ENCODE measurements at places on chromosomes 1 and 21. TPM values are rescaled to one million over a fixed set of nuclear protein-coding genes. Genes with fewer than 3 reads are reported as not detected.

GRCh38 chr1:59417406-59417805 is 120.5 kb downstream of the FGGY start:
- H3K4me1 ChIP-seq = peaks cover 40% of the 10 kb centered on the region
- no peak for DNase-seq
- H3K4me3 ChIP-seq = no peak overlapping the region
- no peaks in the 10 kb centered on the region for H3K27me3 ChIP-seq
- peaks cover 5% of the 10 kb centered on the region for H3K36me3 ChIP-seq

DNA sequence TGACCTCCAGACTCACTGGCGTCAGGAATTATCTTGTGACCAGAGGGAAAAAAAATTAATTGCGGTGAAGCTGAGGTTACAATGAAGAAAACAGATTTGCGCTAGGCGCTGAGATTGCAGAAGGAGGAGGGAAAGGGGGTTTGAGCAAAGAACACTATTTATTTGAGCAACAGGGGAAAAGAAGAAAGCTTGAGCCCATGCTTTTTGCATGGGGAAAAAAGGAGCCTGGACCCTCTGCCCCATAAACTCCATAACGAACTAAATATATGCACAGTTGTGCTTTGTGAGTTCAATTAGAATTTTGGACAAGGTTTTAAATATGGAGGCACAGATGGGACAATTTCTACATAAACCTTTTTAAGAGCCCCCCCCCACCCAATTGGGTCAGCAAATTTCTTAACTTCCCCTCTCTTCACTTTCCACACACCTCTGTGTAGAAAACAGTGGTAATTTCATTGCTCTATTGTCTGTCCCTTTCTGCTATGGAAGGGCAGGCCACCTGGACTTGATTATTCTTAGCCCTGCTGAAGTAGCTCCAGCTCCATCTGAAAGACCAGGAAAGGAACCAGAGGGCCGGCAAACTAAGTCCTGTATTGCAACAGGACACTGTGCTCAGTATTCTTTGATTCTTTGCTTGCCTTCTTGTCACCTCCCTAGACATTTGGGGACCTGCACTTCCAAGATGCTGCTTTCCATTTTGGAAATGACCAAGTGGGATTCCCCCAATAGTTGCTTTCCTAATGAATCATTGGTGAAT is 862 bp upstream of the ID3 start:
- no peaks in the 10 kb centered on the region for H3K27me3 ChIP-seq
- peaks cover 9% of the 10 kb centered on the region for H3K36me3 ChIP-seq
- H3K4me1 ChIP-seq = peaks cover 76% of the 10 kb centered on the region
- H3K27ac ChIP-seq = peak overlapping the region; percentile 100

GRCh38 chr1:107450899-107451664 is 310.2 kb downstream of the NTNG1 start:
- H3K4me3 ChIP-seq = no peak overlapping the region
- H3K36me3 ChIP-seq = no peaks in the 10 kb centered on the region
- H3K27me3 ChIP-seq = no peaks in the 10 kb centered on the region
- peaks cover 5% of the 10 kb centered on the region for H3K4me1 ChIP-seq
- DNase-seq = no peak

GRCh38 chr1:78652019-78652560 is 2.5 kb downstream of the IFI44 start:
- peaks cover 13% of the 10 kb centered on the region for H3K27me3 ChIP-seq
- peaks cover 40% of the 10 kb centered on the region for H3K36me3 ChIP-seq
- H3K4me3 ChIP-seq = peak overlapping the region; percentile 67
- no peak for DNase-seq

- H3K27ac ChIP-seq = peak overlapping the region; percentile 98
- H3K4me3 ChIP-seq = peak overlapping the region; percentile 80
- H3K27me3 ChIP-seq = no peaks in the 10 kb centered on the region
- DNase-seq = no peak
- H3K36me3 ChIP-seq = no peaks in the 10 kb centered on the region
Observed at GRCh38 chr1:61081686-61082310, 563 bp upstream of the NFIA start.

DNA sequence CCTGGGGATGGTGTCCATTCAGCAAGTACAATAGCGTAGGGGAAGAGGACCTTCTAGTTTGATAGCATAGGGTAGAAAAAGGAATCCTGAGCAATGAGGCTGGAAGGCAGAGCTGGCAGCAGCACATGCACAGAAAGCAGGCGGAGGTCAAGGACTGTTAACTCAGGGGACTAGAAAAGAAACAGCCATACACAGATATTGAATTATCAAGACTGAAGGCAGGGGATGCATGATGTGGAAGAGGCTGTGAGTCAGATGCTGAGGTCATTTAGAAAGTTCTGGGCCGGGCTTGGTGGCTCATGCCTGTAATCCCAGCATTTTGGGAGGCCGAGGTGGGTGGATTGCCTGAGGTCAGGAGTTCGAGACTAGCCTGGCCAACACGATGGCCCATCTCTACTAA is 65.6 kb downstream of the OPTC start:
- no peak overlapping the region for H3K27ac ChIP-seq
- peaks cover 46% of the 10 kb centered on the region for H3K4me1 ChIP-seq
- no peaks in the 10 kb centered on the region for H3K36me3 ChIP-seq
- H3K27me3 ChIP-seq = no peaks in the 10 kb centered on the region
- DNase-seq = no peak

DNA sequence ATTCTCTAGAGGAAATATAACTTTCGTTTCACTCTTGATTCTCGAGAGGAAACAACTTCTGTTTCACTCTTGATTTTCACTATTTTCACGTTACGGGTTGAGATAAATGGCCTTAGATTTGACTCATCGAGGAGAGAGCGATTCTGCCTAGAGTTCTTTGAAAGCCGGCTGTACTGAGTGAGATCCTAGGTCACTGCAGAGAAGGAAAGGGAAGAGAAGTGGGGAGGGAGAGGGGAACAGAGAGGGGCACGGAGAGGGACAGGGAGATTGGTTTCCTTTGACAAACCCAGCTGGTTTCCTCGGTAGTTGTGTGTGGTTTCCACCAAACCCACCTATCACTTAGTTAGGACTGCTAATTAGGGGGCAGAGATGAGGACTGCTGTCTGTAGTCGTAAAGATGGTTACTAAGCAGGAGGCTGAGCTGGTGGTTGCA is 21.6 kb upstream of the GPR137B start:
- H3K27ac ChIP-seq = no peak overlapping the region
- DNase-seq = no peak
- peaks cover 8% of the 10 kb centered on the region for H3K4me1 ChIP-seq
- no peaks in the 10 kb centered on the region for H3K36me3 ChIP-seq

DNA sequence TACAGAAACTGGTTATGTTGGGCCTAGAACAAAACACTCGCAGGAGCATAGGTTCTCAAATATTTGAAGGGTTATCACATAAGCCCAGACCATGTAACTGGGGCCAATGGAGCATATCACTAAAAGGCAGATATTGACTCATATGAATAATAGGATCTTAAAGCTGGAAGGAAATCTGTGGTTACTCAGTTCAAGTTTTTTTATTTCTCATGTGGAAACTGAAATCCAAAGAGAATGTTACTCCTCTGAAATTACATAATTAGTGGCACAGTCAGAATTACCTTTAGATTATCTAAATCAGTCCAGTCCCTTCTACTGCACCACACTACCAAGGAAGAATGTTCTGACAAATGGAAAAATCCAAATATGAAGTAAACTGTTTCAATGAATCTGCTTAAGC is 12.0 kb downstream of the SLAMF8 start:
- peaks cover 1% of the 10 kb centered on the region for H3K27me3 ChIP-seq
- H3K36me3 ChIP-seq = peaks cover 2% of the 10 kb centered on the region
- no peak for DNase-seq
- no peak overlapping the region for H3K27ac ChIP-seq
- no peak overlapping the region for H3K4me3 ChIP-seq

Gene IRF6
- total RNA-seq = 43.1 TPM

Gene CD247
- total RNA-seq = 0.36 TPM

Gene OVAAL
- total RNA-seq = not detected

Gene GJA9
- not detected for total RNA-seq

Gene NPR1
- total RNA-seq = 5.9 TPM
